Stimulated activated CD4-positive, alpha-beta T cell treated with anti-CD3 and anti-CD28 coated beads, Interleukin-12 subunit alpha, Interleukin-12 subunit beta, amount 100 ng/mL, for 24 hours (primary cell): ENCODE measurements at places on chromosomes 16 and 17.

- DNase-seq, result no peak
Measured at GRCh38 chr16:56675685-56676210, 6.1 kb downstream of the MT1H start.

- peak; percentile 53 for DNase-seq
Measured at GRCh38 chr17:66667491-66668030, 167.4 kb upstream of the CACNG5 start.

DNA sequence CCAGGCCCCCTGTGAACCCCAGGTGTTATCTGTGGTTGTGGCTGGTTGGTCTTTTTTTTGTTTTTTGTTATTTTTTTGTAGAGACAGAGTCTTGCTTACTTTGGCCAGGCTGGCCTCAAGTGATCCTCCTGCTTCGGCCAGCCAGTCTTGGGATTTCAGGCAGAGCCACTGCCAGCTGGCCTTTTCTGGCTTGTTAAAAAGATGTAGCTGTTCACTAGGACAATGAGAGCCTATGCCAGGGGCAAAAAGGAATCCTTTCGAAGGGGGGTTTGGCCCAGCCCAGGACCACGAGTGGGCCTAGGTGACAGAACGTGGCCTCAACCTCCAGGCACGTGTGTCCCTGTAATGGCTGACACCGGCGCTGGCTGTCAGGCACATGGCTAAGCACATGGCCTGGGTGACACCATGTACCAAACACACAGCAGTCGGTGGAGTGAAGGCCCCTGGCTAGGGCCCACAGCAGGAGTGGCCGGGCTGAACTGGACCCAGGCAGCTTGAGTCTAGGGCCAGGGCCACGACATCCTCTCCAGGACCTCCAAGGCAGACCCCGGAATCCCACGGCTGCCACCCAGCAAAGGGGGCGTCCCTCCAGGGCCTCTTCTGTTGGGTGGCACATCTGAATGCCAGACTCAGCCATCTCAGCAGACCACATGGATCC, 6.9 kb upstream of the SLC38A8 start:
- DNase-seq, result no peak

DNA sequence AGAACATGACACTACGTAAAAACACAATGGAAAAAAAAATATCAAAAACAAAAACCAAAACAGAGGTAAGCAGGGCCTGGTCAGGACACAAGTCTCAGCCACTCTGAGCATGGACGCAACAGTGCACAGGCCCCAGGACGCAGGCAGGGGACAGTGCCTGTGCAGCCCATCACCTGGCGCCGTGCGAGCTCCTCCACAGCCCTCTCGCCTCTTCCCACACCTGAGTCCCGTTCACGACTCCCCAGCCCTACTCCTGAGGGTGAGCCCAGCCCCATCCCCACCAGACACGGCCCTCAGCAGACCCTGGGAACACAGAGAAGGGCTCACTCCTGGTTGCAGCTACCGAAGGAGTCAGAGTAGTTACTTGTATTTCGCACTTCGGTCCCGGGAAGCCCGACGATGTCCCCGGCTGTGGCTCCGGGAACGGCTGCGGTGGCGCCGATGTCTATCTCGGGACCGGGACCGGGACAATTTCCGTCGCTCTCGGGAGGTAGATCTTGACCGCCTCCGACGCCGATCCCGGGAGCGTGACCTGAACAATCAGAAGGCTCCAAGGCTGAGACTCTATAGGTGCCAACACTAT, 9.4 kb downstream of the HBQ1 start:
- DNase-seq, result no peak

DNA sequence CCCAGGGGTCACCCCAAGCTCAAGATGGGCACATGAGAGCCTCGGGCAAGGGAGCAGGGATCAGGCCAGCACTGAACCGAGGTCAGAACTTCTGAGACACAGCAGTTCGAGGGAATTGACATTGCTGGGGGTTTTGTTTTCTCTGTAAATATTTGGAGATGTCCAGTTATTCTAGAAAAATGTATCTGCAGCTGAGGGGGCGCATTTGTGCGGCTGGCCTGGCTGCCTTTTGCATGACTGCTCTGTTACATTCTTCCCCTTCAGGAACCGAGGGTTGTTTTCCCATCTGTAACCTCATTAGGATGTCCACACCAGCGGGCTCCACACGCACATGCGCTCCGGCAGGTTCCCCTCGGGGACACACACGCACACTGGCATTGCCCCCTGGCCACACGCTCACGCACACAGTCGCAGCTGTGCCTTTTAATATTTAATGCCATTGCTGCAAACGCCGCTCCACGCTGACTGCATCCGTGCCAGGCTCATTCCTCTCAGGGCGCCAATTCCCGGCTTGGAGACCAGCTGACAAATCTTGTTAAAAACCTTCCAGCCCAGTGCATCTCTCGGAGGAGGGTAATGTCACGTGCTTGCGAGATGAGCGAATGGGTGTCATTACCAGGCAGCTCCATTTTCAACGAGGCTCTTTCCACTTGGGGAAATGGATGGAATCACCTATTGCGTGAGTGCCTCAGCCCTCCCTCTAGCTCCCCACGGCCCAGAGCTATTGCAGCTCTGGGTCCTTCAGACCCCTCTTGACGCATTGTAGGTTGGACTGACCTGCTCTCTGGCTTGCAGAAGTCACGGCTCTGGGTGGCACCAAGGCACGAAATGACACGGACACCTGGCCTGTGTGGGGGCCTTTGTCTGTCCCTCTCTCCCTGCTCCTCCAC, 13.1 kb downstream of the CCR7 start:
- no peak for DNase-seq

DNA sequence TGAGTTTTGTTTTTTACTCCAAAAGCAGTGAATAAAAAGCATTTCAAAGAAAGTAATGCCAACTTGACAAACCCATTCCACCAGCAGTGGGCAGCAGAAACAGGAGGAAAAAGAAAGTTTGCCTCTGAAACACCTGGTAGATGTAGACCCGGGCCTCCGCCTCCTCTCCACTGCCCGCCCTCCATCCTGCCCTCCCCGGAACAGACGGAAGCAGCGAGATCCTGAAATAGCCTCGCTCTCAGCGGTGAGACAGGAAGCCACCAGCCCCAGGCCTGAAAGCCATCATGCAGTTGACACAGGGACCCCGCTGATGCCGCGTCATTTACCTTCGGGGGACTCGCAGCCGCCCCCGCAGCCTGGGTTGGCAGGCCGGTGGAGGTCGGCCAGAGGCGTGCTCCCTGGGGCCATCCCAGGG, 67.8 kb downstream of the C16orf78 start:
- DNase-seq, result peak; percentile 47

DNA sequence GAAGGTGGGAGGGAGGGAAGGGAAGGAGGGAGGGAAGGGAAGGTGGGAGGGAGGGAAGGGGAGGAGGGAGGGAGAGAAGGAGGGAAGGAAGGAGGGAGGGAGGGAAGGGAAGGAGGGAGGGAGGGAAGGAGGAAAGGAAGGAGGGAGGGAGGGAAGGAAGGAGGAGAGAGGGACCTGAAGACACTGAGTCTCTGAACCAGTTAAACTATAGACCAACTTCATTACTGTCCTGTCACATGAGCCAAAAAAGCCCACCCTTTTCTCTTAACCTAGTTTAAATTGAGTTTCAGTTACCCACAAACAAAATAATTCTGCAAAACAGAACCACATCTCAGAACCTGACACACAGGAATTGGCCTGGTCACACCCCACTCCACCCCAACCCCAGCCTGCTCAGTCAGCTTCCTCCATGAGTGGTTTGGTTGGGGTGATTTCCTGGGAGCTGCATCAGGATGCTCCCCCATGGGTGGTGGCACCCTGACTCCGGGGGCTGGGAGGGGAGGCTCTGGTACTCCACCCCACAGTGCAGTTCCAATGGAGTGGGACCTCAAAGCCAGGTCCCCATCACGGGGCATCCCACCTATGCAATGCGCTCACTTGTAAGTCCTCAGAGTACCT, 4.7 kb upstream of the PRR29 start:
- DNase-seq, result no peak

GRCh38 chr17:33240362-33240761, 52.7 kb downstream of the ASIC2 start:
- DNase-seq, result no peak

GRCh38 chr17:7839876-7840261, 5.9 kb downstream of the KDM6B start:
- DNase-seq, result no peak

DNA sequence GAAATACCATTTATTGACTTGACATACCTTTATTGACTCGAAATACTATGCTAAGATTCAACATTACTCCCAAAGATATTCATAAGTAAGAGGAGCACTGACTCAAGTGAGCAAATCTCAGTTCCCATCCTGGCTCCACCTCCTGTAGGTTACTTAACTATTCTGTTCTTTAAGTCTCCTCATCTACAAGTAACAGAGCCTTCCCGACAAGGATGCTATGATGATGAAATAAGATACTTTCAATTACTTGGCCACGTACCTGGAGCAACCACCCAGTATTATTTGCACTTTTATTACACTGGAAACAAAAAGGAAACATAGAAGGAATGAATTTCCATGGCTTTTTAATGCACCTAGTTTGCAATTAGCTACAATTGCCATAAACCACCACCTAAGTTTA, 16.3 kb downstream of the KANSL1 start:
- DNase-seq, result no peak

DNA sequence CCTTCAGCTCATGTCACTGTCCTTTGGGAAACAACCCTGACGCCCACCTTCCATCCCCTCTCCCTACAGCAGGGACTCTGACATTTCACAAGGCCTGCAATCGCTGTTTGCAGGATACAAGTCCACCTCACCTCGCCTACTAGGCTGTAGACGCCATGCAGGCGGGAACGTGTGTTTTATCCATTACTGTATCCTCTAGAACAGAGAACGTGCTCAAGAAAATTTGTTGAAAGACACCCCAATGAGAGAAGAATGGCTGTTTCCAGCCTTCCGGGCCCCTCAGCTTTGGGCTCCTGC, 1.5 kb upstream of the TTYH2 start:
- no peak for DNase-seq

GRCh38 chr16:78570399-78571141, 471.1 kb downstream of the WWOX start:
- no peak for DNase-seq

- no peak for DNase-seq
Measured at GRCh38 chr17:61467416-61468262, 15.4 kb downstream of the TBX4 start.

DNA sequence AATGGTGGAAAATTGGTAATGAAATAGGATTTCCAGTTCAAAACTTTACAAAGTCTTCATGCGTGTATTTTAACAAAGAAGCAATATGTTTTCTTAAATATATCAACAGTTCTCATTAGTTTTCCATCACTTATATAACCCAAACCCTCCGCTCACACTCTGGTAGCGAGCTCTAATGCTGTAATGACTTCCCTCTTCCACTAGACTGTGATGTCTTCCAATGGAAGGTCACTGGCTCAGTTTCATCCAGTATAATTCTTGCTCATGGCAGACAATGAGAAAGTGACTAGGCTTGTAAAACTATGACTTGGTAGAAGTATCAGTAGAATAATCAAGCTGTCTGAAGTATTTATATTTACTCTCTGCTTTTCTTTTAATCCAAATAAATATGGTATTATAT, 32.8 kb downstream of the NETO2 start:
- DNase-seq, result no peak

- no peak for DNase-seq
Measured at GRCh38 chr17:57203040-57203439, 53.3 kb upstream of the MSI2 start.

GRCh38 chr17:489758-490329, 137.2 kb upstream of the RPH3AL start:
- DNase-seq, result peak; percentile 52

DNA sequence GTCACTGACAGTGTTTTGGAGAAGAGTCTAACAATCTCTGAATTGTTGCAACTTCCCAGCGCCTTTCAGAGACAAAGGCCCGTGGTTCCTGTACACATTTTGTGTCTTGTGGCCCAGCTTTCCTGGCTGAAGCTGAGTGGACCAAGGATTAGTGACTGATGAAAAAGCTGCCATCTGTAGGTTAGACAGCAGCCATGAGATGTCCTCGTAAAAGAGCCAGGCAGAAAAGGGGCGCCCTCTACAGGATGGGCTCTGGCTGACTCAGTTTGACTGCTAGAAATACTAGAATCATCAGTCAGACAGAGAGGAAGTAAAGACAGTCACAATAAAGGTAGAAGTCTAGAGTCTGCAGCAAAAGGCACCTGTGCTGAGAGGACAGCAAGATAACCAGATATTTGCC, 26.5 kb upstream of the NF1 start:
- DNase-seq, result no peak

GRCh38 chr17:46756081-46756735, 62.3 kb downstream of the WNT3 start:
- no peak for DNase-seq

- no peak for DNase-seq
Measured at GRCh38 chr16:51875834-51876600, 670.9 kb downstream of the TOX3 start.

DNA sequence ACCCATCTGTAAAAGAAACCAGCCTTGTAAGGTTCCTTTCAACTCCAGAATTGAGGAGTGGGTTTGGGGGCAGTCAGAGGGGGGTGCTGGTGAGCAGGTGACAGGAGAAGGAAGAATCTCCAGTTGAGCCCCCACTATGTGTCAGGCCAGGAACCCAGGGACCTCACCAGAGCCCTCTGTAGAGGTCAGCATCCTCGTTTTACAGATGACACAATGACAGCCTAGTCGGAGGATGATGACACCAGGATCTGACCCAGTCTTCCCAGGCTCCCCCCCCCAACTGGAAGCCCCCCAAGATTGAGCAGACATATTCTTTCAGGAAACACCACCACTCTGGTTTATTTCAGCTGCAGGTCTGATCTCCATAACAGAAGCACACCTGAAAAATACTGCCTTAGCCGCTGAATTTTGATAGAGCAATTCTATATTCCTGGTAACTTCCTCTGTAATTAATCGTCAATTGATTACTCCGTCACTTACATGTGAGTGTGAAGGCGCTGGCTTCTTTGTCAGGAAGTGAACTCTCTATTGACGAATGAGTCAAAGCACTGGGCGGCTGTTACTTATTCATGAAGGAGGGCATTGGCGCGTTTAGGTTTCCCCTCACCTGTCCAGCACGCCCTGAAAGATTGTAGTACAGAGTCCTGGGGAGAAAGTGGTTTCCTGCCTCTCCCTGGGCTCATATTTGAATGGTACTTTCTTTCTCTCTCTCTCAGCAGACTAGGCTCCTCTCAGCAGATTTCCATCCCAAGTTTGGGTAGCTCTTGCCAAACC, 21.2 kb downstream of the SOCS3 start:
- DNase-seq, result no peak
